ENCODE measurements at places on chromosomes 6 and 20. TPM values are rescaled to one million over a fixed set of nuclear protein-coding genes. Genes with fewer than 3 reads are reported as not detected.

The UST gene
- polyA plus RNA-seq, result 6.8 TPM

GRCh38 chr6:167948716-167949115 is 48.8 kb upstream of the KIF25 start:
- DNase-seq, result no peak

GRCh38 chr6:111185954-111186353 is 98.7 kb downstream of the SLC16A10 start:
- no peak for DNase-seq

The TMEM151B gene
- polyA plus RNA-seq, result not detected

- DNase-seq, result peak; percentile 36
These were observed 89.5 kb upstream of the TBX18 start for GRCh38 chr6:84853901-84854300.

The VSTM2L gene
- 0.66 TPM for polyA plus RNA-seq

DNA sequence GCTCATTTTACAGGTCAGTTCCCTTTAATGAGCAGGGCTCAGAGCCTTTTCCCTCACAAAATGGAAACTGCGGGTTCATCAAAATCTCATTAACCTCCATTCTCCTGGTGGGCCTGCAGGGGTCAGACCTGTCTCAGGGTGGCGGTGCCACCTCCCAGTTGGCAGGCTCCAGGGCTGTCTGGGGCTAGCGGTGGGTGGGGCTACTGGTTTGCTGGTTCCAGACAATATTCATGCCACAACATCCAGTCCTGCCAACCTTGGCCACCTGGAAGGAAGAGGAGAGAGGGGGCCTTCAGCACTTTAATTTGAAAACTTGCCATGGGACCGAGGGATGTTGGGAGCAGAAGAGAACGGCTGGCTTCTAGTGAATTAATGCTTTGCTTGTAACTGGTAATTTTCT is 41.9 kb upstream of the CTNNBL1 start:
- peak; percentile 12 for DNase-seq

The ENPP3 gene
- 0.06 TPM for polyA plus RNA-seq

- no peak for DNase-seq
These were observed 151.0 kb upstream of the RSPO3 start for GRCh38 chr6:126967296-126968005.

DNA sequence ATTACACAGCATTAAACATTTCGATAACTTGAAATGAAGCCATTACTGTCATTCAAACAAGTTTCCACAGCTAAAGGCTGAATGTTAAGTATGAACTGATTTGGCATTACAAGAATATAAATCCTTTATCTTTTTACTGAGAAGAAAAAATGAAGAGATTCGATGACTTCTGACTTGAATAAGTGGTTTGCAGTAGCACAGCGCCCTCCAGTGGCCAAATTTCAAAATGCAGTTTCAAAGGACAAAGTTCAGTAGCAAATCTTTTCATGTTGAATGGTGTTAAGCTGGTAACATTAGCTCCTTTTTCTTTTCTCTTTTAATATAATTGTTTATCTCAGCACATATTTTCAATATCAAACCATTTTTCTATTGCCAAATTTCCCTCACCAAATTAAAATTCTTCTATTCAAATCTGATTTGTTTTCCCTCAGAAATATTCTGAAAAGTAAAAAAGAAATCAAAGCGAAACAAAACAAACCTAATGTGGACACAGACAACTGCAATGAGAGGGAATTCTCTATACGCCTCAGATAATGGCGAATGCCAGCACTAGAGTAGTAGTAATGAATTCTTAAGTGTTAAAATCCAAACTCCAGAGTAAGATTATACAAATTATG is 145.7 kb downstream of the BTBD9 start:
- peak; percentile 54 for DNase-seq

DNA sequence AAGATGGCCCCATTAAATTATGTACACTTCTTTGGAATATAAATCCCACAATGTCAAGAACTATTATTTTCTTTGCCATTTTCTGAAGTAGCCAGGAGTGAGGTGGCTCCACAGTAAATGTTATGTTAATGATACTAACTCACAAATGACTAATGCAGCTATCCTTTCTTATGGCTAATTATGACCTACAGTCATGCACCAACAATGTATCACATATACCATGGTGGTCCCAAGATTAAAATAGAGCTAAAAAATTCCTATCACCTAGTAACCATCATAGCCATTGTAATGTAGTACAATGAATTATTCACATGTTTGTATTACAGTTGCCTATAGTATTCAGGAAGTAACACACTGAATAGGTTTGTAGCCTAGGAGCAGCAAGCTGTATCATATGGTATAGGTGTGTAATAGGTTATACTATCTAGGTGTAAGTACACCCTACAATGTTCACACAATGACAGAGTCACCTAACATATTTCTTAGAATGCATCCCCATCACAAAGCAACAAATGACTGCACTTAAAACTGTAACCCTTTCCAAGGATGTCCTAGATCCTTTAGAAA is 15.3 kb downstream of the ECHDC1 start:
- peak; percentile 82 for DNase-seq

DNA sequence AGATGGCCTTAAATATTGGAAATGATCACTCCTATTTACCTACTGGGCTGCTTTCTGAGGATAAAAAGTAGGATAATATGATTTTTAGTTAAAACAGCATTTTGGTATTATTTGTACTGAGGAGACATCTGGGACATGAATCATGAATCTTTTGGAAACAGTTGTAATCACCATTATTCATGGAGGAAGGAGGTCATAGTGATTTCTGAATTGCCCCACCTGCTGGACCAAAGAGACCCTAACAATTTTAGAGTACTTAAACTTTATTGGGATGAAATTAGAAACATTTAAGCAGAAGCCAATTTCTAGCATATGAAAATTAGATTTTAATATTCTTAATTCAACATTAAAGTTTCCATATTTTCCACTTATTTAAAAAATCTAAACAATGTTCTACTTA is 108.4 kb upstream of the SIM1 start:
- DNase-seq, result peak; percentile 57

DNA sequence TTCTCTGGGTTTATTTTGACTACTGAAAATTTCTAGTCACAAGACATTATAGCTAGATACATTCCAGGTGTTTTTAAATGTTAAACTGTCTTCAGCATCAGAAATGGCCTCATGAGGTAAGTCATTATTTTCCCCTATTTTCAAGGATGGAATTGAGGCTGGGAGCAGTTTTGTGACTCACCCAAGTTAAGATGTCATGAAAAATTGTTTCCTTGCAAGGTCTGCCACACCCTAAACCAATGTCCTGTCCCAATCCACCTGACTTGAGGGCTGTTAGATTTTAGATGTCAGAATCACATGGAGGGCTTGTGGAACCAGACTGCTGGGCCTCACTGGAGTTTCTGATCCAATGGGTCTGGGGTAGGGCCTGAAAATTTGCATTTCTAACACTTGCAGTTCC is 16.9 kb downstream of the SLC22A3 start:
- peak; percentile 13 for DNase-seq

GRCh38 chr6:113672491-113673149 is 184.5 kb upstream of the MARCKS start:
- peak; percentile 77 for DNase-seq

The FABP7 gene
- polyA plus RNA-seq, result not detected

DNA sequence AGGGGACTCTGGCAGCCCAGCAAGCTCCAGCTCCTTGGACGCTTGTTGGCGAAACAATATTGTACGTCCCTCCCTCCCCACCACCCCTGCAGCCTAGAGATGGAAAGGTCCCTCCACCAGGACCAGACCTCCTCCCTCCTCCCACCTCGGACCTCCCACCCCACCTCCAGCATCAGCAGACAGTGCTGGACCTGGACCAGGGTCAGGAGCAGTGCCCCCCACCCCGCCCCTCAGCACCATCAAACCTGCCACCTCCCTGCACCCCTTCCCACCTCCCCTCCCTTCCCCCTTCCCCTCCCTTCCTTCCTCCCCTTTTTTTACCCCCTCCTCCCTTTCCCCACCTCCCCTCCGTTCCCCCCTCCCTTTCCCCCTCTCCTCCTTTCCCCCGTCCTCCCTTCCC is 98.4 kb downstream of the TAF4 start:
- DNase-seq, result no peak

- no peak for DNase-seq
These were observed 61.4 kb downstream of the CD24 start for GRCh38 chr6:106913111-106913510.

The NEURL2 gene
- 0.77 TPM for polyA plus RNA-seq

GRCh38 chr6:168182366-168182765 is 103.4 kb upstream of the FRMD1 start:
- DNase-seq, result no peak

The CD109 gene
- 48.4 TPM for polyA plus RNA-seq

All from fibroblast of lung (primary cell).